B cell (primary cell): ENCODE measurements at places on chromosomes 5 and 9.

DNA sequence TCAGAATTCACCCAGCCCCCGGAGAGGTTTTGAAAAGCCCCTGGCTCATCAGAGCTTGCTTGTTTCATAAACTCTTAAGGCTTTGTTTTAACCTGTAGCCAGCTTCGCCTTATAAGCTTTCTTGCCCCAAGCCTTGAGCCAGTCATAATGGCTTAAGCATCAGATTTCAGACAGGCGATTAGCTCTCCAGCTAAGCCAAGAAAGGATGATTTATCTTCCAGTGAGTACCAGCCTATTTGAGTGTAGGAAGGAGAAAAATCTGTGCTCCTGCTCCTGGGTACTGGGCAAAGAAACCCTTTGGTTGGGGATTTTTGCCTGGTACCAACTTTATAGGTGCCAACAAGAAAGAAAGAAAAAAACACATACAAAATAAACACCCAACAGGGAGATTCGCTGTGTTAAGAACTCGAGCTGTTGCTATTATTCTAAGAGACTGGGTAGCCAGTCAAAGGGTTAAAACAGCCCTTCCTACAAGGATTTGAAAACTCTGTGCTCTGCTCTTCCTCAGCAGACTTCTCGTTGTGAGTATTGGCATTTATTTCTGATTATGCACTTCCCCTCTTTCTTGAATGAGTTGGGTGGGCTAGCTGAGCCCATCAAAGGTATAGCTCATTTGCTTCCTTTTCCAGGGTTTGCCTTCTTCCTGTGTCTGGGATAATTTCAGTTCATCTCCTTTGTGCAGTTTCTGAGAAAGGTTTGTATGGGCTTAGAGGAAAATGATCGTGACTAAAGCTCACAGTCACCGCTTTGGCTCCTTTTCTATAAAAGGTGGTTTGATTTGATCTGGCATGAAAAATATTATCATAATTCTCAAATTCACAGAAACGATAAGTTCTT, 157.2 kb upstream of the DMRT1 start:
- no peak for DNase-seq

GRCh38 chr5:97073420-97073819, 69.0 kb downstream of the LIX1 start:
- DNase-seq = peak; percentile 17

DNA sequence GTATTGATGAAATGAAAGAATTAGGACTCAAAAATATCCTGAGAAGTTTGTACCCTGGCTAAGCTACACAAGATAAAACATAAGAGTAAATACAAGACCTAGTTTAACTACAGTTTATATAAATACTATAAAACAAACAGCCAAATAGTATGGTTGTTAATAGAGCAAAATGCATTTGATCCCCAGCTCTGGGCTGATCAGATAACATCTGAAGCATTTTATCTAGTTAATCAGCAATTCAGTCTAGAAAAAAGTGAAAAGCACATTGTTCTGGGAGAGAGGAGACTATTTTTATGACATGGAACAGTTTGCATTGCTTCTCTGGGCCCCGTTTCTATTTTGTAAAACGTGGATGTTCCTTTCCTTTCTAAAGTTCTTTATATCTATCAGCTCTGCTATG, 139.6 kb upstream of the RORB start:
- DNase-seq = no peak

DNA sequence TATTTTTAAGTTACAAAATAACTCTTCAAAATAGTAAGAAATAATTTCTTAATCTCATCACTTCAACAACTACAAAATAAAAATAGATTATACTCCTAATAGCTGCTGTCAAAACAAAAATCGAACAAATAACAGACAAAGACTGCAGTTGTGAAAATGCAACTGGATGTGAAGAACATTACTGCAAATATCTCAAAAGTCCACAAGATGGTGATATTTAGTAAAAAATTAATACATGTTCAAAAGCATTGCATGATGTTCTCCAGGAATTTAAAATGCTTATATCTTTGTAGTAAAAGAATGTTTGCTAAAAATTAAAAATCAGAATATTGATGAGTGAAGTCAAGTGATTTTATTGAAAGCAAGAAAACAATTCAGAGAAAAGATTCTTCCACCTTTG, 66.2 kb downstream of the MPDZ start:
- DNase-seq = no peak

- DNase-seq = no peak
Observed at GRCh38 chr5:34538026-34538672, 118.0 kb upstream of the RAI14 start.

DNA sequence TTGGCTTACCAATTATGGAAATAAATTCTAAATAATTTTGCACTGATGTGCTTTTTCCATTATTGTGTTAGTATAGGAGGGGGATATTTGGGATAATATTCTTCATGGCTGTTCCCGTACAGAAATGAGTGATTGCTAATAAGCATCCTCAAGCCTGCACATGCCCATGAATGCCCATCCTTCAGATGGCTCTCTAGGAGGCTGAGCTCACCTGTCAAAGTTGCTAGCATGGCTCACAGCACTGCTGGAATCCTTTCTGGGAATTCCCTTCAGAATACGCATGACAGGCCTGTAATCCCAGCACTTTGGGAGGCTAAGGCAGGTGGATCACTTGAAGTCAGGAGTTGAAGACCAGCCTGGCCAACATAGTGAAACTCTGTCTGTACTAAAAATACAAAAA, 124.1 kb downstream of the NXNL2 start:
- no peak for DNase-seq

GRCh38 chr9:114851306-114851705, 45.5 kb upstream of the TNFSF15 start:
- no peak for DNase-seq

GRCh38 chr9:127053057-127053821, 69.2 kb downstream of the ANGPTL2 start:
- no peak for DNase-seq

DNA sequence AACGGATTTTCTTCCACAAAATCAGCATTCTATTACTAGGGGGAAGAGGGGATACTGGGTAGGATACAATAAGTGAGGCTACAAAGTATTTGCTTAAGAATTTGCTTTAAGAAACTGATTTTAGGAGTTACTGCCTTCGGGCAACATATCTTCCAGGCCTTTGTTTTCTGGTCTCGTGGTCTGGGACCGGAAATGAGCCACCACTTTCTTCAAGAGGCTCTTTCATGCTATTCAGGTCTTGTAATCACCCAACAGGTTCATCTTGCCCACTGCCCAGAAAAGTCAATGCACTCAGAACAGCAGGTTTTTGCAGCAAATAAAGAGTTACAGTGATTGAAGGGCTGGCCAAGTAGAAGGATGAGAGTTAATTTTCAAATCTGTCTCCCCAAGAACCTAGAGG, 6.6 kb upstream of the AOPEP start:
- DNase-seq = no peak

- DNase-seq = no peak
Observed at GRCh38 chr9:32454280-32454679, 69.8 kb downstream of the ACO1 start.

DNA sequence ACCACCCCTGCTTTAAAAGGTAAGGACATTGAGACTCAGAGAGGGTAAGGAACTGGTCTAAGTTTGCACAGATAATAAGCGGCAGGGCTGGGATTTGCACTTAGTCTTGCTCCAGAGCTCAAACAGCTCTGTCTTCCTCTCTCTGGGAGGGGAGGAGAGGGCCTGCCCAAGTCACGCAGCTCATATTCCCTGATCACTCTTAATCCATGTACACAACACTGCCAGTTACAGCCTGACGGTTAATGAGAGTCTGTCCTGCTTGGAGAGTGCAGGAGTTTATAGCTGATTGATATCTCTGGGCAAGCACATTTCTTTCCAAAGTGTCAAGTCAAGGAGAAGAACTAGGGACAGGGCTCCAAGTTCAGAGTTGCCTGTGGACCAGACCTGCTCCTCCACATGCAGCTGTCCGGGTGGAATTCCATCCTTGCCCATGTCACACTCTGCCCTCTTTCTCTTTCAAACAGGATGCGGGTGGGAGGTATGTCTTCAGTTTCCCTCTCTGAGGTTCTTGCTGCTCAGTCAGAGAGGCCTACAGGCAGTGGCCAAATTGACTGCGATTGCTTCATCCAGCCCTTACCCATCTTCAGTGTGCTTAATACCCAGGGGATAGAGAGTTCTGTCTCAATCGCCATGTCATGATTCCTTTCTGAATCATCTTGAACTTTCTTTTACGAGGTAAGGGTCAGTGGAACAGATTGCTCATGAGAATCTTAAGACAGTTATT, 54.5 kb downstream of the GALNT12 start:
- no peak for DNase-seq

- DNase-seq = no peak
Observed at GRCh38 chr9:131146186-131146585, 20.8 kb downstream of the NUP214 start.

DNA sequence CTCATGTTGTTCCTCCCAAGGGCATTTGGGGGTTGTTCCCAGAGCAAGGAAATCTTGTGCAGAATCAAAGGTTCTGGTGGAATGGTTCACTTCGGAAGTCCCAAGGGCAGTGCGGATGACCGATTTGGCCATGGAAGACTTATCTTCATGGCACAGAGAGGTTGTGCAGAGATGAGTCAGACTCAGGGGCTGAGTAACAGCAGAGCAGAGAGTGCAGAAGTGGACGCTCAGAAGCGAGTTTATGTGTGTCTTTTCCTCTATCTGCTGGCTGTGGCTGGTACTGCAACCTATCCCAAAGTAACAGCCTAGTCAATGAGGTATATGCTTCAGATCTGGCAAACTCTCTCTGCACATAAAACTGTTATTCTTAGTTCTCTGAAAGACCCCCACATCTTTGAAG, 118.1 kb downstream of the DPYSL3 start:
- DNase-seq = no peak

DNA sequence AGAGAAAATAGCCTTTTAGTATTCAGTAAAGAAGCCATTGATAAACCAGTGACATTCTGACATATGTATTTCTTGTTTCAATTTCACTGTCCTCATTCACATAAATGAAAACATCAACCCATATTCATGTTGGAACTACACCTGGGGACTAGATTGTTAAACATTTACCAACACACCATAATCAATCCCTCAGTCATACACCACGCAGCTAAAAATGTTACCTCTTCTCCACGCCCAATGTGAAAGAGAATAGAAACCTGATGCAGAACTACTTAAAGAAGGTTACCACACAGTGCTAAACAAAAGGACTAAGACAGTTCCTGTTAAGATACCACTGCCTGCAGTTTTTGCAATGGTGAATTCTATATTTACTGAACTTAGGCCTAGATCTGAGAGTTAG, 518.9 kb downstream of the PRELID2 start:
- DNase-seq = no peak

DNA sequence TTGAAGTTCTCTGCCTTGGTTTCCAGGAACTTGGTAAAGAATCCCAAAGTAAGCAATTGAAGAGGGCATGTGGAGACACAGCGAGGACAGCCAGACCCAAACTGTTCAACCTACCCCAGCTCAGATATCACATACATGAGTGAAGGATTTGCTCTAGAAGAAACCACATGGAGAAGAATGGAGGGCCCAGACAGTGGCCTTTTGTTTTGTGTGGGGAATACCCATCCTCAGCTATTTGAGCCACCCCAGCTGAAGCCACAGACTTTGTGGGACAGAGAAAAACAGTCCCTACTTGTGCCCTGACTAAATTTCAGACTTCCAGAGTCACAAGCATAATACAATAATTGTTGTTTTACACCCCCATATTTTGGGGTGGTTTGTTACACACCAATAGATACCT, 387.1 kb downstream of the ZSWIM6 start:
- no peak for DNase-seq

- no peak for DNase-seq
Observed at GRCh38 chr9:88462191-88462590, 72.8 kb upstream of the NXNL2 start.

- DNase-seq = no peak
Observed at GRCh38 chr5:175226506-175226905, 217.5 kb downstream of the DRD1 start.

DNA sequence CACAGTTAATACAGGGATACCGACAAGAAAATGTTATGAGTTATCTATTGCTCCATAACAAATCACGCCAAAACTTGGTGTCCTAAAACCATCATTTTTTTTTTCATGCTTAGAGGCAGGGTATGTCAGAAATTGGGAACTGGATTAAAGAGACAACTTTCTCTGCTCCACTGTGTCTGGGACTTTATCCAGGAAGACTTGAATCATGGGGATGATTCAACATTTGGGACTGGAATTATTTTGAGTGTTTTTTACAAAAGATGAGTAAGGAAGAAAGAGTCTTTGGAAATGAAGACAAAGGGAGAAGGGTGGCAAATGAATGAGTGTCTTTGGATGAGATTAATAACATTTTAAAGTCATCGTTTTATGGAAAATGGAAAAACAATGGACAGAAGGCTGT, 1883.7 kb upstream of the C9orf72 start:
- no peak for DNase-seq

DNA sequence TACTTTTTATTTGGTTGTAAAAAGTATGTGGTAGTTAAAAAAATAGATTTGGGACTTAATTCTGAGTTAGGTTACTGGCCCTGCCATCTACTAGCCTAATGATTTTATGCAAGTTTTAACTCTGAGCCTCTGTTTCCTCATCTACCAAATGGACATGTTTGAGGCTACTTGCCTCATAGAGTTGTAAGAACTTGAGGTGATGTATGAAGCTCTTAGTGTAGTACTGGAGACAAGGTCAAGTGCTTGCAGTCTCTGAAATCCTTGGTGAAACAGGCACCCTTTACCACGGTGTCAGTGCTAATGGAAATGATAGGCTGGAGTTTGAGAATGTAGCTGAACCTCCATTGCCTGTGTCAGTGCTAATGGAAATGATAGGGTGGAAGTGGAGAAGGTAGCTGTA, 15.3 kb downstream of the GPR107 start:
- DNase-seq = no peak
